CD4-positive, alpha-beta memory T cell (primary cell): ENCODE measurements at places on chromosomes 4 and X. TPM values are rescaled to one million over a fixed set of nuclear protein-coding genes. Genes with fewer than 3 reads are reported as not detected.

- no peak for DNase-seq
Measured at GRCh38 chr4:152735906-152736305, 43.6 kb downstream of the TIGD4 start.

DNA sequence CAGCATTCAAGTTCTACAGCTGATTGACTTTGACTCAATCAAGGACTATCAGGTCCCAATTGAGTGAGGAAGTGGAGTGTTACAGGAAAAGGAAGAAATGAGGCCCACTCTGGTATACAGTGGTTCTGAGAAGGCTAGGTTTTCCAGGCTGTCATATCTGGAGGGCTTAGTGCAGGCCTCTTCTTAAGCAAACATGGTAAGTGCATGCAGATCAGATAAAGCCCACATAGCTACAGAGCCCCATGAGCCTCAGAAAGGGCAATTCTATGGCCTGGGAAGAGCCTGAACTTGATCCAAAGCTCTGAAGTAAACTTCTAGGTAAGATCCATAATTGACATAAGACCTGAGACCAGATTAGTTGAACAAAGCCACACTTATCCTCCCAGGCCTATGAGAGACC lies 29.0 kb upstream of the MAOA start:
- DNase-seq, result no peak

Gene TKTL2
- total RNA-seq, result not detected

- DNase-seq, result peak; percentile 25
Measured at GRCh38 chrX:54357414-54358377, at the start of gene WNK3. WNK3 (minus strand) TSS chrX:54358046.

DNA sequence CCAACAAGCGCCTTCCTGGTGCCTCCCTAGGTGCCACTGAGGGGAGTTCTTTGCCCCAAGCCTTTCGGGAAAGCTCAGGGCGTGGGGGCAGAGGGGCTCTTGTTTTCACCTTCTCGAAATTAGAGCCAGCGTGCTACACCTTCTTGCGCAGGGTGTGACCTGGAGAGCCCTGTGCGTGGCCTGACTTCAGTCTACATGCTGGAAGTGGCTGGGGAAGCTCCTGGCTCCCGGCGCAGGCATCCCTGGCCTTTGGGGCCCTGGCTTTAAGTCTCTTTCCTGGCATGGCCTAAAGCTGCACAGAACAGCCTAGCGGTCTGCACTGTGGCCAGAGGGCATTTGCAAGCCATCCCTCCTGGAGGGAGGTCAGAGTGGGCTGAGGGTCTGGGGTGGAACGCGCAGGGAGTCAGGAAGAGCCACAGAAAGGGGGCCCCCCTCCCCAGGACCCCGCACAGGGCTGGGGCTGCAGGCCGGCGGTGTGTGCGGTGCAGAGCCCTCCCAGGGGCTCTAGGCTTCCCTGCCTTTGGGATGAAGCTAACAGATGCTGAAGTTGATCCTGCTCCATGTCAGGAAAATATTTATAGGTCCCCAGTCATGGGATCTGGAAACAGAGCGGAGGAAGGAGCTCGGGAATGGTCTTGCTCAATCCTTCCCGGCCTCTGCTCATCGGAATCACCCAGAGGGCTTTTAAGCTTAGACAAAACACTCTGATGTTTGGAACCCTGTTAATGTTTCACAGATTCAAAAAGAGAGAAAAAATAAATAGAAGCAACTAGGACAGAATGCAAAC lies 781 bp upstream of the SPON2 start:
- no peak for DNase-seq

GRCh38 chr4:54940996-54941865 lies 184.2 kb downstream of the KDR start:
- peak; percentile 45 for DNase-seq

Gene DUX4
- not detected for total RNA-seq

Gene IGSF1
- not detected for total RNA-seq

- no peak for DNase-seq
Measured at GRCh38 chr4:137980641-137981040, 261.5 kb downstream of the SLC7A11 start.

DNA sequence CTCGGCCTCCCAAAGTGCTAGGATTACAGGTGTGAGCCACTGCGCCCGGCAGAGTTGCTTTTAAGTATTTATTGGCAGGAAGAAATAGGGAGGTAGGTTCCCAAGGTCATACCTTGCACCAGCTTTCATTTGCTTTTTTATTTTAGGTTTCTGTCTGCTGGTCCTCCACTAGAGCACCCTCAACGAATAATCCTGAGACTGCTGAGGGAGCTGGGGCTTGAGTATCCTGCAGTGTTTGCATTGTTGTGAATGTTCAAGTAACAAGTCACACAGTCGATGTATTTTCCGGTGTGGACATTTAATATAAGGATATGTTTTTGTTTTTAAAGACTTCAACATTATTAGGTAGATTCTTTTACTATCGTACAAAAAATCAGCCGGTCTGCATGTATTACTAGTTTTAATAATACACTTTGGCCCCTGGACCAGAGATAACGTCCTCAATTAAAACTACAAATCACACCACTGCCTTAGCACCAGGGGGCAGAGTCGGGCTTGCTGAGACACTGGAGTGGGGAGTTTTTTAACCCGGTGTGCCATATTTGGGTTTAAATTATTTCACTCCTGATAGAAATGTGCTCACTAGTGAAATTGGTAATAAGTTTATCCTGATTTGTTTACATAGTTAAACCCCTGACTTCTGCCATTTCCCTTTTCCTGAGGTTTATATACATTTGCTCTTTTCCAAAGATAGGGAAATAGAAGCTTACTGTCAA lies 11.6 kb downstream of the SMIM20 start:
- DNase-seq, result no peak

DNA sequence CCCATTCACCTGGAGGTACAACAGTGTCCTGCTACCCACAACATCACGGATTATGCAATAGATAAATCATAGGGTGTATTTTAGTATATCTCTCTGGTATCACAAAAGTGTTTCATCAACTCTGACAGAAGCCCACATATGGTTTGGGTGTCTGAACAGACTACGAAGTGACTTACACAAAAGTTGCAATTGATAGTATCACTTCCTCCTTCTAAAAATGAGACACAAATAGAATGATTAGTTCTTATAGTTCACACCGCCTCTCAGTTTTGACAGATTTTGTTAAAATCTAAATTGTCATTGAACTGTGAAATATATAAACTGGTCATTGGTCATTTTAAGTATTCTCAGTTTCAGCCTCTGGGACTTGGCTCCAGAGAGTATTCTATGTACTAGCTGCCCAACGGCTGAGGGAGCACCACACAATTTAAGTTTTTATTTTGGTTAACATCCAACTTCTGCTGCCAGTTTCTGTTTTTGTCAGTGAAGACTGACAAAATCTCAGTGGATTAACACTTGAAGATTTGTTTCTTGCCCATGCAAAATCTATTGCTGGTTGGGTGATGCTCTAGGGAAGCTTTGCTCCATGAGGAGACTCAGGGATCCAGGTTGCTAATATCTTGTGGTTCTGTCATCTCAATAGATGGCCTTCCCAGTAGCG lies 113.8 kb upstream of the PUDP start:
- DNase-seq, result no peak

Gene TBC1D8B
- 2.9 TPM for total RNA-seq

DNA sequence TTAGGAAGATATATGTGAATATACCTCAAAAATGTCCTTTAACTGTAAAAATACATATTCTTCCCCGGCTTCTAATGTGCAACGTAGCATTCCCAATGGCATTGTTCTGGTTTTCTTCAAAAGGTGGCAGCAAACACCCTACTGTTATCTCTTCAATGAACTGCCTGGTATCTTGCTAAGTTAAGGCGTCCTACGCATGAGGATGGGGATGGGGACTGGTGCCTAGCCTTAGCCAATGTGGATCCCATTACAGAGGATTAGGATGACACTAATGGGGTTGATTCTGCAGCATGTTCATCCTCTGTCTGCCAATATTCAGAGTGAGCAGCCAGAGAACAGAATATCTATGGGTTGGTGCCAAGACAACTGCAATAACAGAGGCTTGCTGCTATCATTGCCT lies 334.9 kb upstream of the ADGRL3 start:
- DNase-seq, result no peak

GRCh38 chrX:20414762-20415445 lies 148.2 kb upstream of the RPS6KA3 start:
- no peak for DNase-seq

Gene TEX11
- not detected for total RNA-seq

Gene QRFPR
- not detected for total RNA-seq
